ENCODE measurements at places on chromosomes 4 and X.

GRCh38 chr4:41693629-41694028 lies 54.9 kb downstream of the PHOX2B start:
- no peak for DNase-seq

DNA sequence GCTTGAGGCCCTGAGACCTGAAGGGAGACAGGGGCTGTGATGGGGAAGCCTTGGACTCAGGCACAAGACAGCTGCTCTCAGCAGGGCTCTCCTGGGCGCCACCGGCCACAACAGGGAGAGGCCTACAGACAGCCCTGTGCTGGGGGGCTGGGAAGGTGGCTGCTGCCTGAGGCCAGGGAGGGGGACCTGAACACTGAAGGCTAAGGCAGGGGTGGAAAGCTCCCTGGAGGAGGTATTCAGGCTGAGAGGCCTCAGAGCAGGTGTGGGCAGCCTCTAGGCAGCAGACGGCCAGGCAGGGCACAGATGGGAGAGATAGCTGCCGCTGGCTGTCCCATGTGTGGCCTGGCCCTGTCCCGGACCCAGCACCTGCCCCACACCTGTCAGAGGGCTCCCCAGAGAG lies 33.0 kb downstream of the TACC3 start:
- DNase-seq = no peak

DNA sequence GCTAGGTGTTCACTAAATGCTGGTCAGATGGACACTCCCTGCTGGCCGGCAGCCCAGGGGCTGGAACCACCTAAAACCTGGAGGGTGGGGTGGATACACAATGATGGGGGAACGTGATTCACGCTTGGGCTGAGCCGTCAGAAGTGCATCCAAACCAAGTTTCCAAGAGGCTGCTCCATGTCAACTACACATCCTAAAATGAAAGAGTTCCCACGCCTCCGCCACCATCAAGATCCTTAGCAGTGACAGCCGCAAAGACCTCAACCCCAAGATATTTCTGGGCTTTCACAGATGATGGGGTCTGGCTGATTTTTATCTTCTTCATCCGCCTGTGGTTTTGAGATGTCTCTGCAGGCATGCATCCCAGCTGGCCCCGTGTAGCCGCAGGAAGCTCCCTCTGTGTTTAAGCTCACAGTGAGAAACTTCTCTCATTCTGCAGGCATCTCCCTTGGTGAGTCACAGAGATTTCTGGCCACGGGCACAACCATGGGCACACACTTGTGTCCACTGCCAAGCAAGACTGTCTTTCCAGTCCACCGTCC lies 84.4 kb downstream of the HTRA3 start:
- no peak for DNase-seq

DNA sequence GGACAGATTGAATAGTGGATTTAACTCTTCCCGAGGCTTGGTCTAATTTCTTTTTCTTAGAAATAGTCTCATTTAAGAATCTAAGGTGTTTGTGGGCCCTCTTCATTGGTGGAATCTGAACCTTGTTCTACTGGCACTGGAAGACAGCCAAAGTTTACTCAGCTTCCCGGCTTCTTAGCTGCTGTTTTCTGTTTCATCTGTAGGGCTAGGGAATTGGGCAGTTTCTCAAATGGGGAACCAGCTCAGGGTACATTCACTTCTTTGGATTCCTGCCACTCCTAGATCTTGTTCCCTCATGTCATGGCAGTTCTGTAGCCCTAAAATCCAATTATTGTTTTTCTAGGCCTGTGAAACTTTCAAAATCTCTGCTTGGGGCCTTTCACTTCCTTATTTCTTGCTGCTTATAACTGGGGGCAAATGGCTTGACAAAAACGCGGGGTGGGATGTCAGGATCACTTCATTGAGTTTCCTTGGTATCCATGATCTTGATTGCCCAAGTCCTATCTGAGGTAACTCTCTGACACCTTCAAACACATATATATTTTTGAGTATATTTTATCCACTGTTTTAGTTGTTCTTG lies 985.0 kb downstream of the C4orf33 start:
- DNase-seq = no peak

- DNase-seq = no peak
Measured at GRCh38 chrX:70960730-70961129, 29.8 kb upstream of the SLC7A3 start.

DNA sequence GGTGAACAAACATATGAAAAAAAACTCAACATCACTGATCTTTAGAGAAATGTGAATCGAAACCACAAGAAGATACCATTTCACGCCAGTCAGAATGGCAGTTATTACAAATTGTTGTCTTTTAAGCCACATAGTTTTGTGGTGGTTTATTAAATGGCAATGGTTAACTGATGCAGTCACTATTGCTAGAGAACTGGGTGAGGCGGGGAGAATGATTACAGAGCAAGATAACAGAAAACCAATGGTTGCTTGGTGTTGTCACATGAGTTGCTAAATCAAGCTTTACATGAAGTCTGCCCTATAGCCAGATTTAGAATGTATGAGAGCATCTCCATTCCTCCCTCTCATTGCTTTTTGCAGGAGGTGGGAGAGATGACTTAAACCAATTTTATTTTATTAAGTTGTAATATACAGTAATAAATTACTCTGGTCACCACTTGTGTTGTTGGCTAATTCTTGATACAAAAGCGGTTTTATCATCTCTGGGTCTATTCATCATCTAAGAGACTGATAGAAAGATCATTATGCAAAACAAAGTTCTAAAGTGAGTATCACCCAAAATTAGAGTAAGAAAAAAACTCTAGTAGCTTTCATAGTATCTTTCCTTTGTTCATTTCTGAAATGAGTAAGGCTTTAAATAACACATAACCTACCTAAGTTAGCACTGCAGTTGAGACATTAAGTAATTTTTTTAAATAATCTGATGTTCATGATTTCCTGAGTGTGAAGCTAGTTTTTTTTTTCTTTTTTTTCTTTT lies 859.5 kb downstream of the STIM2 start:
- no peak for DNase-seq

DNA sequence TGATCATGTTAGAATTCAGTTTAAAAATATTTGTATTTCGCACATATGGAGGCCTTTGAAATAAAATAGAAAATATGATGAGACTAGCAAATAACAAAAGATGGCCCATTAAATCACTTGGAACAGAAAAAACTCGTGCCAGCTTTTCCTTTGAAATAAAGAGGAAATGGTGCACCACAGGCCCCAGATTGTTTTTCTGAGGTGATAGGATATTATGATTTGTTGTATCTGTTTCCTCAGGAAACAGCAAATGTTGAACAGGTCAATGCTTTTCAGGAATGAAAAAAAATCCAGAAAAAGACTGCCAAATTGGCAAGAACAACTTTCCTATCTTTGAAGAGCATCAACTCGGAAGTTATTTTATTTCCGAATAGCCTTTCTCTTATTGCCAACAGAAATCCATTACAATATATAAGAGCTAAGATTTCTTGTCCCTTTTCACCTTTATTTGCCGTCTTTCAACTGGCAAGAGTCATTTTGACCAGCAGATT lies at the start of gene SMR3B:
SMR3B (plus strand) TSS at position 441 of the 491 bp plus-strand sequence. CDS start 1,380 bp downstream, outside the sequence.
- DNase-seq = no peak

DNA sequence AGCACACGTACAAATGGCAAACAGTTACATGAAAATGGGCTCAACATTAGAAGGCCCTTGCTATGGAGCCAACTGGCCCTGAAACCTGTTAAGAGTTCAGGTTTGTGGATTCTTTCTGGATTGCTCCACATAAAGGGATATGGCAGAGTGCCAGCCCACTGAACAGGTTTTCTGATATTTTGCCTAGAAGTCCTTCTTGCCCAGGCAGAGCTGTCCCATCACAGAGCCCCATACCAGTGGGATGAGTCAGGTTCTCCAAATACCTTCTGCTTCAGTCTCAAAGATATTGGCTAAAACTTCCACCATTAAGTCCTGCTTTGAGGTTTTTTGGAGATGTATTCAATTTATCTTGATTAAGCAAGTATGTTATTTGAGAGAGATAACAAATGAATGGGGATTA lies 146.8 kb upstream of the IL1RAPL2 start:
- DNase-seq = no peak

DNA sequence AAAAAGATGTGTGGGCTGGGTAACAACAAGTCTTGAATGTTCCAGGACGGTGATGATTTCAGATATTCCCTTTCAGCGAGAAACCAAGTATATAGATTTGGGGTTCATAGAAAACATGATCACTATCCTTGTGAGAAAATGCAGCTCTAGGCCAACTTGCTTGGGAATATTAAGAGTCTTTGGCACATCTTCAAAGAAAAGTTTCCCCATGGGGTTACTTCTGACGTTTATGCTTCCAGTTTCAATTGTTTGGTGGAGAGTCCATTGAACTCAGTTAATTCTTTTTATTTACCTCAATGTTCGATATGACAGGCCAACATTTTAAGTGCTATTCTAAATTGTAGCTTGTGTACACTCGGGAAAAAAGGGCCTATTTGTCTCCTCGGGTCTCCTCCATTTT lies 126.7 kb downstream of the NHS start:
- DNase-seq = no peak

DNA sequence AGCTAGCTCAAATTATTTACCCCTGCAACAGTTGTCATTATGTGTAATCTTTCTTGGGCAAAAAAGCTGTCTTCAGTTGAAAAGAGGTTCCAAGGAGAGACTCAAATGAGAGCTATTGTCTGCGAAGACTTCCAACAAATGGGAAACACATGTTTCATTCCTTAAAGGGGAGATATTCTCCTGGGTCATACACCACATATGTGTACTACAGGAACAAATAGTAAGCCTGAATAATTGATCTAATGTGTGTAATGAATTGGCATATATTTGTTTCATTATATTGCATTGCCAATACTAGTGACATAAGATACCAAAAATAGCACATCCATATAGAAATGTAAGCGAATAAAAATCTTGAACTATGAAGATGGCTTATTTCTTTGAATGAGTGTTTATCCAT lies 950.9 kb upstream of the NDST4 start:
- no peak for DNase-seq

- DNase-seq = no peak
Measured at GRCh38 chrX:102849396-102849795, 87.7 kb upstream of the RAB40AL start.

DNA sequence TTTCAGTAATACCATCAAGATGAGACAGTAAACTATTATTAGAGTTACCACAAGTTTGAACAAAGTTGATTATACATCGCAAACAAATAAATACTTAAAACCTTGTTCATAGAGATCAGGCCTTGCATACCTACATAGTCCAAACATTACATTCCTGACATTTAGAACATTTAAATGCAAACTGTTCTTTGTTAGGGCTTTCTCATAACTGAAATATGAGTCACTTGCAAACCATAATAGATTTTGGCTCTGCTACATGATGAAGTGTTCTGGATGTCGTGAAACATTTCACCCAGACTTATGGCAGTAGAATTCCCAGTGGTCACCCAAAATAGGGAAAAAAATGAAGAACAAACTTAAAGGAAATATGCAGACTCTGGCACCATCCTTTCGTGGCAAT lies 75.0 kb downstream of the FAT4 start:
- DNase-seq = no peak

DNA sequence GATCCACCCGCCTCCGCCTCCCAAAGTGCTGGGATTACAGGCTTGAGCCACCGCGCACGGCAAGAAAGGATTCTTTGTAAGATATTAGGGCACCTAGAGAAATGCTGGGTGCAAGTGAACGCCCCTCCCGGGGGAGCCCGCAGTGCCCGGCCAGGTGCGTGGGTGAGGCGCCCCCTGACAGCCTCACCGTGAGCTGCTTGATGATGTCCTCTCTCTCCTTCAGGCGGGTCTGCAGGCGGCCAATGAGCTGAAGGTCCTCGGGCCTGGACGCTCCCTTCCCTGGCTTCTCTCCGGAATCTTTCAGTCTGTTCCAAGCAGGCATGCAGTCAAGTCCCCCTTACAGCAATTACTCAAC lies 21.9 kb downstream of the MED28 start:
- DNase-seq = no peak

- no peak for DNase-seq
Measured at GRCh38 chr4:84342161-84342560, 156.9 kb downstream of the NKX6-1 start.

DNA sequence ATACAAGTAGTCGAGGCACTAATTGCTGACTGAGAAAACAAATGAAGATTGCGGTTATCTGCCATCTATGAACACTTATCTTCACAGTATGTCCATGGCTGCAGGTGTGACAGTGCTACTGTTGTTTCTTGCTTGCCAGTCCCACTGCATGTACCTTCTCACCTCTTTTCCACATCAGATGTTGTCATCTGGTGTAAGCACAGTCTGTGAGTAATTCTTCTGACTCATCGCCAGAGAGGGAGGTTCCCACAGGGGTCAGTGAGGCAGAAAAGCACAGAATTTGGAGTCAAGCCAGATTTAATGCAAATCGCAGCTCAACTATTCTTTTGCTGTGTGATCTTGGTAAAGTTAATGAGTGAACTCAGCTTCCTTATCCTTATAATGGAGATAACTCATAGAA lies 144.4 kb downstream of the GLRA2 start:
- no peak for DNase-seq

- DNase-seq = no peak
Measured at GRCh38 chr4:173642509-173642908, 112.5 kb upstream of the HAND2 start.

DNA sequence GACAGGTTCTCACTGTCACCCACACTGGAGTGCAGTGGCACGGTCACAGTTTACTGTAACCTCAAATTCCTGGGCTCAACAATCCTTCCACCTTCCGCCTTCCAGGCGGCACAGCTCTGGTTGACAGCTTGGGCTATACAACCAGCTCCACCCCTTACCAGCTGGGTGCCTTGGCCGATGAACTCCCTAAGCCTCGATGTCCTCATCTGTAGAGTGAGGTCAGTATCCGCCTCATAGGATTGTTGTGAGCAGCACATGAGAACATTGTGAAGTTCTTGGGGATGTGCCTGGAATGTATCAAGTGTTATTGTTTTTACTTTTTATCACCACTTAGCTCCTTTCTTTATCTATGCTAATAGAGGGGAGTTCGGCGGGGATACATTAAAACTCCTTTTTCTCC lies 23.3 kb downstream of the UCHL1 start:
- DNase-seq = no peak

GRCh38 chr4:93657527-93657926 lies 171.0 kb upstream of the ATOH1 start:
- no peak for DNase-seq

- no peak for DNase-seq
Measured at GRCh38 chrX:150080497-150080896, 142.2 kb upstream of the EOLA2 start.

GRCh38 chrX:129035180-129035579 lies 488.1 kb downstream of the SMARCA1 start:
- no peak for DNase-seq

DNA sequence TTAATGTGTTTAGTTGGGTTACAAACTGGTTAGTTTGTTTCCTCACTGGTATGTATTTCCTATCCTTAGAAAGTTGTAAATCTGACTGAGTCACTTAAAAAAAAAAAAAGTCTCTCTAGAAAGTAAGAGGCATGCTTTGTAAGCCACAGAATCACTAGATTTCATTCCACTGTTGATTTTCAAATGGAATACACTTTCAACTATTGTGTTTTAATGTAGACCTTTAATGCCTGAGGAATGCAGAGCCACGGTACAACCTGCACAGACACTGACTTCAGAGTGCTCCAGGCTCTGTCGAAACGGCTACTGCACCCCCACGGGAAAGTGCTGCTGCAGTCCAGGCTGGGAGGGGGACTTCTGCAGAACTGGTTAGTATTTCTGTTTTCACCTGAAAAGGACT lies 88.6 kb downstream of the HHIP start:
- DNase-seq = no peak

Data from endothelial cell (in vitro differentiated cells).